ENCODE measurements at places on chromosomes 4 and X.

- DNase-seq, result no peak
These were observed 2.3 kb downstream of the MAP3K15 start for GRCh38 chrX:19512961-19513360.

DNA sequence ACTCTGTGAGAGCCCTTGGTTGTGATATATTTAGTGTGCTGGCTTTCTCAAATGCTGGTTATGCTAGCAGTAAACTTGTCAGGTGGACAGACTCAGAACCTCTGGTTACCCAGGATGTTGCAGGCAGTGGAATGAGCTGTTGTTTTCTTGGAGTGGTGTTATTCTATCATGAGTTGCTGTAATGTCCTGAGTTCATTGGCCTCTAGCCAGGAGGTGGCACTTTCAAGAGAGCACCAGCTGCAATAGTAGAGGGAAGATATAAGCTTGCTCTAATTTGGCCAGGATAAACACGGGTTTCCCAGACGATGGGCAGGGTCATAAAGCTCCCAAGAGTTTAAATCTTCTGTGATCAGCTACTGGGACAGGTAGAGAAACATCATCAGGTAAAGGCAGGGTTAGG, 95.0 kb upstream of the UBQLN2 start:
- no peak for DNase-seq

GRCh38 chr4:136863756-136864155, 668.5 kb downstream of the PCDH18 start:
- DNase-seq, result no peak

- no peak for DNase-seq
These were observed 188.4 kb upstream of the GALNT7 start for GRCh38 chr4:172980219-172980618.

DNA sequence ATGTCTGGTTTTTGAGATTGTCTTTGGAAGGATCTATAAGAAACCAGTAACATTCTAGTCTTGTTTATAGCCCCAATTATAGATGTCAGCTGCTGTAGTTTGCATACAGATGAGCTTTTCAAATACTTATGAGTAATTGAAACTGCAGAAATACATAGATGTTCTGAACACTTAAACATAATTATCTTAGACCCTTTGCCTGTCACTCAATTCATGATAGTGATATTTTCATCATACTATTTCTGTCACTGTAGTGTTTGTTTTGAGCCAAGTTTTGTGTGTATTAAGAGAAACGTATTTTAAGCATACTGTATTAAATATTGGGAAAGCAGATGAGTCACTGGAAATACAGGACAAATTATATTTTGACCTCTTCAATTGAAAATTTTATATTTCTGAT, 69.8 kb upstream of the SMARCA5 start:
- DNase-seq, result no peak

GRCh38 chr4:177356206-177356605, 46.5 kb downstream of the NEIL3 start:
- no peak for DNase-seq

- no peak for DNase-seq
These were observed 1.6 kb upstream of the ARMCX6 start for GRCh38 chrX:101619364-101619763.

DNA sequence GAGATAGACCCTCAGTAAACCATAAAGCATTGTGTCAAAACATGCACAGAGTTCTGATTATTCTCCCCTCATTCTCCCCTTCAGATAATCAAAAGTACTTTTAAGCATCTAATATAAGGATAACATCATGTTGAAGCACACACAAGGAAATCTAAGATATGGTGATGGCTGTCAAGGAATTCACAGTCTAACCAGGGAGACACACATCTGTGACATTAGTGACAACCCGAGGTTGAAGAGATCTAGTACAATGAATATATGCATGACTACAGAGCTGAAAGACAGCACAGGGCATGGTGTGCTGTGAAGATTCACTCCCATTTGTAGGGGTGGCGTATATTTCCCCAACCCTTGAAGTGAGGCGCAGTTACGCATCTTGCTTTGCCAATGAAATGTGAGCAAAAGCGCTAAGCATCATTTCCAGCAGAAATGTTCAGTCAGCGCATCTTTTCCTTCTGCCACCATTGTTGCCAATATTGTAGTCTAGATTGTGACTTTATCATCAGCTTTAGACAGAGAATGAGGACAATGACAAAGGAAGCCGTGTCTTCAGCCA, 122.0 kb downstream of the NSUN7 start:
- DNase-seq, result no peak

DNA sequence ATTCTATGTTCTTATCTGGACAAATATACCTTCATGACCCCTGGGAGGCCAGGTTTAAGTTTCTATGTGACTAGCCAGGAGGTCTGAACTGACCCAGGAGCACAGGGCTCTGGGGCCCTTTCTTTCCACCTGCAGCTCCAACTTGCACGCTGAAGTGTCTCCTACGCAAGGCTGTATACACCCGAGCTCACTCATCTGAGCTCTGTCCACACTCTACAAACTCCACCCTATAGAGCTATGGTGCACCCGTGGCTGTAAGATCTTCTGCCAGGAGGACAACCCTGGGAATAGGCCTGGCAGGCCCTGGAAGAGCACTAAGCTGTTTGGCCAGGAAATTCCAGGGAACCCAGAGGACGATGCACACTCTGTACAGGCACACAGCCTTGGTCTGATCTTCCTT, 60.6 kb upstream of the ATOH1 start:
- no peak for DNase-seq

DNA sequence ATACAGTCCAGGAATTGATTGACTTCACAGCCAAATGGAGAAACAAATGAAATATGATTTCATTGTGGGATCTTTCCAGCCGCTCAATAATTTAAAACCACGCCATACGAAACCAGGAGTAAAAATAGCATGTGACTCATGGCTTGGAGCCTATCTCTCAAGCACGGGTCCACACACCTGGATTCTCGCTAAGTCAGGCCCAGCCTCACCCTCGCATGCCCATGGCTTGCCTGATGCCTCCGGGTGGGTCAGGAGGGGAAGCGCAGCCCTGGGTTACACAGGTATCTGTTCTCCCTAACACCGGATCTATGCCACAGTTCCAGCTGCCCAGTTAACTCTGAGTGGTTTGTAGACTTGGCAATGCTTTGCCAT, 5.6 kb upstream of the ABLIM2 start:
- no peak for DNase-seq

- no peak for DNase-seq
These were observed 292.5 kb upstream of the DCAF8L1 start for GRCh38 chrX:28273736-28274135.

GRCh38 chrX:140944710-140945109, 57.7 kb upstream of the SPANXB1 start:
- DNase-seq, result no peak

DNA sequence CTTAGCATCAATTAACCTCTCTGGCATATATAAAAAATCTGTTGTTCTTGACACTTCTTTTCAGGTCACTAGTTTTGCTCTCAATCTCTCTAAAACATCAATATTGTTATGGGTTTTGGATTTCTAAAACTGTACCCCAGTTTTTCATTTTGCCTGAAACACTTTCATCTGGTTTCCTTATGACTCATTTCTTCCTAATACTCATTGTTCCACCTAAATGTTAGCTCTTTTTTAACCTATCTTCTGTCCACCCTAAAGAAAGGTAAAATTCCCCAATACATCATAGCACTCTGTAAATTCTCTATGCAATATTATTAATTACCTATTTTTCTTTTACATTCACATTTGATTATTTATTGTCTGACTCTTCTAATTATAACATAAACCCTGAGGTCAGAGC, 575.5 kb upstream of the NDST4 start:
- no peak for DNase-seq

- DNase-seq, result no peak
These were observed 30.8 kb downstream of the MRPL1 start for GRCh38 chr4:77893451-77893850.

Data from CD8-positive, alpha-beta memory T cell (primary cell).